ENCODE measurements at places on chromosomes 2 and 18.

GRCh38 chr2:85564144-85564563, 2.9 kb upstream of the GGCX start:
- DNase-seq: no peak

DNA sequence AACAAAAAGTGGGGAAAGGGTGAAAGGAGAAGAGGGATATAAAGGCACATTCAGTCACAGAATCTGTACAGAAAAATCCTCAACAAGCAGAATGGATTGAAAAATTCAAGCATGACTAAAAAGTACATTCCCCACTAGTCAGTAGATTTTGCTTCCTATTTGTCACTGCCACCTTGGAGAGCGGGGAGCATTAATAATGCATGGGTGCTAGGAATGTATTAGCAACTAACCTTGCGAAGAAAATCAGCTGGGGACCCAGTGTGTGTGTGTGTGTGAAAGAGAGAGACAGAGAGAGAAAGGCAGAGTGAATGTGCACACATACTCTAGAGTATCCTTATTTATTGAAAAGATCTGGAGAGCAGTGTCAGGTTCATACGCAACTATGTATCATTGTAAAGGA, 968.7 kb upstream of the ZEB2 start:
- no peak for DNase-seq

- DNase-seq: no peak
Observed at GRCh38 chr18:30404422-30404821, 638.1 kb downstream of the DSC3 start.

DNA sequence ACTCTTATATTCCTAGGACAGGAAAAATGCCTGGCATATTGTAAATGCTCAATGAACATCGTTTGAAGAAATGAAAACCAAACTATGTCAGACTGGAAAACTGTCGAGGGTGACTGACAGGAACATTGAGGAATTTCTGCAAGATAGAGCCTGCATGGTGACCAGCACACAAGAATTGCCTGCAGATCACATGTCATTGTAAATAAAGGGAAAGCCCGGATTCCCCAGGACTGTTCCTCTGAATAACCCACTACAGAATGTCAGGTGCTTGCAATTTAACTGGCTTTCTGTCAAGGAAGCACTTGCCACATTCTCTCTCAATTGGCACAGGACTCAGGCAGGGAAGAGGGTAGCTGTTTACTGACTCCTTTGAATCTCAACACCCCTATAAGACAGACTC, 129.0 kb upstream of the REG3G start:
- DNase-seq: no peak

DNA sequence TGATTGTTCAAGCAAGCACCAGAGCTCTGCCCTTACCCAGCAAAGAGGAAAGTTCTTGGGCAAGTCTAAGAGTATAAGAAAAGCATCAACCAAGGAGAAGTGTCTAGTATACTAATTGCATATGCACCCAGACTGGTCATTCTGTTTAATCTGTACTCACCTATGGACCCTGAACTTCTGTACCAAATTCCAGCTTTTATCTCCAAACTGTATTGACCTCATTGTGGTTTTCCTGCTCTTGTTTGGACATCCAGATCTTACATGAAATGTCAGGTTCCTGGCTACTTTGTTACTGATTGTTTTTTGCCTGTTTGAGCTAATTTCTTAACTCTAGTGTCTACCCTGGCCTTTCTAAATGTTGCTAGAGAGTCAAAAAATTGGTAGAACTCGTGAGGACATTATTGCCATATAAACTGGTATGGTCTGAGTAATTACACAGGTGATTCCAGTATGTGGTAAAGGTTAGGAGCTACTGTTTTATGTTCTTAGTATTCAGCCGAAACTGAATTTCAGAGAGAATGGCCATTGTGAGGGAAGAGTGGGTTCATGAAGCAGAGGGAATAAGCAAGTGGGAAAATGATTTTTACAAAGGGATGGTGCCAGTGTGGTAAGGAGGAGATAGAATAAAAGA, 146.3 kb downstream of the HNMT start:
- peak; percentile 49 for DNase-seq

- no peak for DNase-seq
Observed at GRCh38 chr2:82007071-82007664, 1702.6 kb upstream of the LRRTM1 start.

DNA sequence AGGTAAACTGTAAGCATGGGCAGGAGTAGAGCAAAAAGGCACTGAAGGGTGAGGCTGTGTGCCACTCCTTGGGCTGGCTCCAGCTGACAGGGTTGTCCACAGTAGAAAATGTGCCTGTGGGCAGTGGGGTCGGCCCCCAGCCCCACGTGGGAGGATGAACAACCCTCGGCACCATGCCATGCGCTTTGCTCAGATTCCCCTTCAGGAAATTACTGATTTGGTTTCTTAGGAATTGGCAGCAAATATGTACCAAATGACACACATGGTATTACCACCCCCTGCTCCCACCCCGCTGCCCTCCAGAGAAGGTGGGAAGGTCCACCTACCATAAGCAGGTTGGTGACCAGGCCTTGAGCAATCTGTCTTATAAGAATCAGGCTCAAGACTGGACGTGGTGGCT, 13.6 kb downstream of the ADCY3 start:
- DNase-seq: no peak

DNA sequence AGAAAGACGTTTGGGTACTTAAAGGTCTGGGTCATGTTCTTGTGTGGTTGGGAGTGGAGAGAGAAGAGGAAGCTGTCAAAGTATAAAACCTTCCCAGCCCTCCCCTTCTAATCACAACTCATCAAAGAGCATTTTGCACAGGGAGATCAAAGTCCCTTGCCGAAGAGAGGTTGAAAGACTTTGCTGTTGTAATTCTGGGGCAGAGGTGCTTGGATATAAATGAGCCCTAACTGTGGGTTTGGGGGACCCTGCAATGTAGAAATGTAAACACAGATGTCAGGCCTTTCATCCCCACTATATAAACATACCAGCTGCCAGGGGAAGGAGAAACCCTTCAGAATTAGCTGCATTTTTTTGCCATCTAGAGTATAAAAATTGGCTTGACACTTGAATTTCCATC, 182.1 kb downstream of the ETAA1 start:
- no peak for DNase-seq

DNA sequence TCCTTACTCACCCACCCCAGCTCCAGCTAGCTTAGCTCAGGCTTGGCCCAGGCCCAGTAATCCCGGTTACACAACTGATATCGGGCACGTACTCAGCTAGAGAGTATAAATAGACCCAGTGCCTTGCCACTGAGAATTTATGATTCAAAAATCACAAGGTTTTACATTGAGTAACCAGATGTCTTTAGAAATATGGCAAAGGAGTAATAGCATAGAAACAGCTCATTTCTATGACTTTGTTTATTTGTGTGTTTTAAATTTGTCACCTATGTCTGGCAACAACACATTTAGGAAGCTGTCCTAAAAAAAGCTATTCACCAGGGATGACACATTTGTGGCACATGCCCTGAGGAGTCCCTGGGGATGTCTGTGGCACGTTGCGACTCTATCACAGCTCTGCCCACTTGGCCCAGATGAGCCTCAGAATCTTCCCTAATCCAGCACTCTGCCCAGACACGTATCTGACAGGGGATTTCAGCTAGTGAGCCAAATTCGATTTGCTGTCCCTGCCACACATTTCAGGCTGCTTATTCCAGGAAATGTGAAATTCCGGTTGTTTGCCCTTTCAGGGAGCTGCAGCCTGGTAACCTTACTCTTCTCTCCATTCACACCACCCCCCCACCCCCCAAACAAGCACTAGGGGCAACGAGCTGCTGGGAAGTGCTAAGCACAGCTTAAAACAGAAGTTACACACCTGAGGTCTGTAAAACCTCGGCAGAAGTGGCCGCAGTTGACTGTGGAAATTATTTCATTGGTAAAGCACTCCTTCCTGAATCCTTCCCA, 85.4 kb upstream of the ZCCHC2 start:
- peak; percentile 89 for DNase-seq
